ENCODE measurements at places on chromosomes 12 and 14. TPM values are rescaled to one million over a fixed set of nuclear protein-coding genes. Genes with fewer than 3 reads are reported as not detected.

Gene ETFBKMT
- total RNA-seq: 1.4 TPM

Gene TMCC3
- total RNA-seq: 0.60 TPM

Gene OR4E2
- total RNA-seq: not detected

Gene CYP27B1
- total RNA-seq: 2.3 TPM

Gene P2RX7
- total RNA-seq: 9.7 TPM

Gene TC2N
- total RNA-seq: 120 TPM

Gene OR6C6
- total RNA-seq: not detected

Gene TMEM117
- 0.24 TPM for total RNA-seq

Gene OR6C75
- total RNA-seq: not detected

Gene ST8SIA1
- total RNA-seq: 0.34 TPM

Gene KRT73
- total RNA-seq: 0.45 TPM

Gene SYCP3
- total RNA-seq: 2.0 TPM

Gene NKX2-8
- not detected for total RNA-seq

Gene RNF212B
- not detected for total RNA-seq

Gene C1QL4
- not detected for total RNA-seq

Gene CPNE6
- not detected for total RNA-seq

Gene TMTC2
- 1.9 TPM for total RNA-seq

Gene SMOC1
- not detected for total RNA-seq

Gene NFE2
- total RNA-seq: not detected

Gene LRFN5
- total RNA-seq: not detected
